GM12891 (cell line): ENCODE measurements at places on chromosomes 1 and 21.

GRCh38 chr1:152459596-152460528 lies 45.8 kb upstream of the CRNN start:
- peak; percentile 34 for DNase-seq

DNA sequence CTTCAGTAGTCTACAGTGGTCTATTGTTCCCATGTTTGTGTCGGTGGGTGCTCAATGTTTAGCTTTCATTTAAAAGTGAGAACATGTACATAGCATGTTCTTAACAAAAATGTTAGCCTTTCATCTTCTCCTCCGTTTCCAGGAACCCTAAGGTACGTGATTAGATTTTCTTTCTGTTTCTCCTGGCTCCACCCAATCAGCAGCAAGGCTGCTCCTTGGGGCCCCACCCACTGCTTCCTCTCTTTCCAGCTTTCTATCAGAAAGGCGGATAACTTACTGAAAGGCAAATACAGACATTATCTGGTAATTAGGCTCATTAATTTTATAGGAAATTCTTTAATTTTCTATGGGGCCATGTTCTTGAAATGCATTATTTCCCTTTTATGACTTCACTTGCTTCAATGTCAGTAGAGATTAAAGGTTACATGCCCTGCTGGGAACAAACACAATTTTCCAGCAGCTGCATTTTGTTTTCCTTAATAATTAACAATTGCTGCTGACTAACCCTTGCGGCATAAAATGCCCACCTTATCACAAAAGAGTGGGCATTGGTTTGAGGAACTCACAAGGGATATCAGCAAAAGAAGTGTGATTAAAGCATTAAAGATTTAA lies 324.9 kb upstream of the SNX7 start:
- DNase-seq: no peak

GRCh38 chr1:111221633-111222291 lies 5.8 kb upstream of the CHI3L2 start:
- DNase-seq: no peak

DNA sequence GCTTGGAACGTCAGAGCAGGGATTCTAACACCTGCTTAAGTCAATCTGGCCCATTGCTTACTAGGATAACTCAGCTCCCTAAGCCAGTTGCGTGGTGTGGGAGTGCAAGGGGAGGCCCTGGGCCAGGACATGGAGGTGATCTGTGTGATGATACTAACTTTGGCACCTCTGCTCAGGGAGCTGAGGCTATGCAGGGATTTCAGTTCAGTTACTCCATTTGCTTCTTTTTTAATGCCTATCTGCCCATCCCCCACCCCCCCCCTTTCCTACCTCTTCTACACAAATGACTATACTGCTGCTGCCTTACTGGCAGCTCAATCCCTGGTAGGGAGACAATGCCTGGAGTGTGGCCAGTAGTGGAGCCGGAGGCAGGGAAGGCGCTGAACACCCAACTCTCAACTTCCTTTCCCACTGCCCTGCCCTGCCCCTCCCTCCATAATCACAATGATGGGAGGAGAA lies 19.5 kb downstream of the INKA2 start:
- DNase-seq: no peak

- DNase-seq: no peak
Observed at GRCh38 chr21:18298228-18298627, 53.6 kb downstream of the CHODL start.

GRCh38 chr1:227362039-227362438 lies 43.7 kb upstream of the CDC42BPA start:
- DNase-seq: no peak

DNA sequence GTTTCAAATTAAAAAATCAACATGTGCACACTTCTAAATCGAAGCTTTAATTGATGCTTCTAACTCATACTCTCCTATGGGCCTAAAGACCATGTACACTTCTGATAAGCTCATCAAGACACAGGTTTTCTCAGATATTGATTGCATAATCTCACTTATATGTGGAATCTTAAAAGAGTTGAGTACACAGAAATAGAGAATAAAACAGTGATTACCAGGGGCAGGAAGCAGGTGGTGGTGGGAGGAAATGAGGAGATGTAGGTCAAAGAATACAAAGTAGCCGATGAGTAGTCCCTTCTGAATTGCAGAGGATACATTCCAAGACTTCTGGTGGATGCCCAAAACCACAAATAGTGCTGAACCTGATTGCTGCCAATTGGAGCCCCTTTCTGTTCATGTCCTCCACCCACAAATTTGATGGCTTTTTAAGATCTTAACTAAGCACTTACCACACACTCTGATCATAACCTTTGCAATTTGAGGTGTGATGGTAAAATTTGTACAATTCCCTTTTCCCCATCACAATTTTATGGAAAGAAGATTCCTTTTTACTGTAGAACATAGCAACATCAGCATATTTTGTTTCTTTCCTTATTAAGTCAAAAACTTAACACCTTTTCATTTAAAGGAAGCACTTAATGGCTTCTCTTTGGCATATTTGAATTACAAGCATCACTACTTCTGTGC lies 3.3 kb upstream of the CD1B start:
- DNase-seq: no peak

- DNase-seq: no peak
Observed at GRCh38 chr1:112457955-112458354, 50.8 kb upstream of the WNT2B start.

- DNase-seq: no peak
Observed at GRCh38 chr1:230568676-230569075, 73.6 kb upstream of the COG2 start.

- DNase-seq: peak; percentile 46
Observed at GRCh38 chr1:209207701-209208286, 375.7 kb upstream of the CAMK1G start.

DNA sequence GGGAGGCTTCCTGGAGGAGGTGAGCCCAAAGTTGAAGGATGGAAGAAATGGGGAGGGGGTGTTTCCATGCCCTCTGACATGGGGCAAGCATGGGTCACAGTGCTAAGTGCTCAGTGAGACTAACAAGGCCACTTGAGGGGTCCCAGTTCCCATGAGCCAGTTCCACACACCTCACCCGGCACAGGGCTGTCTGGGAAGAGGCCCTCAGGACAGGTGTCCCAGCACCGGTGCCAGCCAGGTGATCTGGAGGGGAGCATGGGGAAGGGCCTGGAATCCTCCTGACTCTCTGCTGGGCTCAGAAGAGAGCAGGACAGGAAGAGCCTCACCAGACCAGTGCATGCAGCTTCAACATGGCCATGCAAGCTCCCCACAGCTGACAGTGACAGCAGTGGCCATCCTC lies 294.7 kb upstream of the VAMP3 start:
- no peak for DNase-seq

- no peak for DNase-seq
Observed at GRCh38 chr1:162136760-162137159, 67.3 kb downstream of the NOS1AP start.

DNA sequence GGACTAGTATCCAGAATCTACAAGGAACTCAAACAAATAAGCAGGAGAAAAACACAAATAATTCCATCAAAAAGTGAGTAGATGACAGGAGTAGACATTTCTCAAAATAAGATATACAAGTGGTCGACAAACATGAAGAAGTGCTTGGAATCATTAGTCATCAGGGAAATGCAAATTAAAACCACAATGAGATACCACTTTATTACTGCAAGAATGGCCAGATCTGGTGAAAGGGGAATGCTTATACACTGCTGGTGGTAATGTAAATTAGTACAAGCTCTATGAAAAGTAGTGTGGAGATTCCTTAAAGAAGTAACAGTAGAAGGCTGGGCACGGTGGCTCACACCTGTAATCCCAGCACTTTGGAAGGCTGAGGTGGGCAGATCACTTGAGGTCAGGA lies 73.8 kb downstream of the POU2F1 start:
- no peak for DNase-seq

DNA sequence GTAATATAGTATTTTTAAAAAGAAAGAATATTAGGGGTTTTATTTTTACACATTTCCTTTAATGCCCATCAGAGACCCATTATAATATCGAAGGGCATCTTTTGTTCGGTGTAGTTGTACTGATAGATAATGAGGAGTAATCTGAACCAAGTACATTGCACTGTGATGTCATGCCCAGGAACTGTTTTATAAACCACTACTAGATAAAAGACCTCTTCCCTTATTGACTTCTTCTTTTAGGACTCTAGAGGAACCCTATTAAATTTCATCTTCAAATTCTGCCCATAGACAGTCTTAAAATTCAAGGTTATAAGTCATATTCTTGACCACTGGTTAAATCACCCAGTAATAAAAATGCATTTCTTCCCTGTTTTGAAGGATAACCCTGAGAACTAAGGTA lies 206.5 kb downstream of the NRIP1 start:
- no peak for DNase-seq

DNA sequence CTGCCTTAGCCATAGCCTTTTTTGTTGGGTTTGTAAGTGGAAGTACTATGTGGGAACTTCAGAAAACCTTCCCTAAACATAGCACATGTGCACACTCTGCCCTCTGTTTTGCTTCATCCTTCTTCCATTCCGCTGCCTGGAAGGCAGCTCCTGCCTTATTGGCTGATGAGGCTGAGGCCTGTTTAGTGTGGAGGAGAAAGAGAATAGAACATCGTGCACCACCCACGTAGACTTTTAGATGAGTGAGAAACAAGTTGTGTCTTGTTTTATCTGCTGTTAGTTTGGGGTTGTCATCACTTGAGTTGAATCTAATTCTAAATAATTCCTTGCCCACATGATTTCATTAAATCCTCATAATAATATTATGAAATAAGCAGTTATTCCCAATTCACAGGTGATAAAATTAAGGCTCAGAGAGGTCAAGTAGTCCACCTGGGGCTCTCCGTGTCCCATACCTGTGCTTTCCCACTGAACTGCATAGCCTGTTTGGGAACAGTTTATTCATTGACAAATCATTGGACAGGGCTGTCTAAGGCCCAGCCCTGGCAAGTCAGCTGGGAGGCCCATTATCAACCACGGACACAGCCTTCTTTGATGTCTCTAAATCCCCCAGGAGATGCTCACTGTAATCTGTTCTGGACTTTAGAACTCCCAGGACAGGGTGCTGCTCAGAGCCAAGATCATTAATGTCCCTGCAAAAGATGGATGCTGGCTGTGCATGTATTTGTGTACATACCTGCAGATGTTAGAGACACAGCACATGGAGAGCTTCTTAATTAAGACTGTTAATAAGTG lies 93.0 kb downstream of the ABCA4 start:
- DNase-seq: no peak

DNA sequence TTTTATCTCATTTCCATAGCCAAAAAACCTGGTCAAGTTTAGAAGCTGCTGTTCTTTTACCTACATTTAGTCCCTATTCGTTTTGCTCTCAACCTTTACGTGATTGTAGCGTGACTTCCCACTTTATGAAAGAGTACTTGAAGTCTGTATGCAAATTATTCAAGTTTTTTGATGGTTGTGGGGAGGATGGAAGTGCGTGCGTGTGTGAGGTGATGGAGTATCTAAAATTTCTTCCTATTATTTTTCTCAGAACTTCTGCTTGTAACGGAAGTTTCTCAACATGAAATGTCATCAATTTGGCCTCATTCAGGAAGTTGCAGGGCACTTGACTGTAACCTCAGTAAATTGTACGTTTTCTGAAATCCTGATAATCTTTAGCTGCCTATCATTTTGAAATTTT lies 64.0 kb downstream of the SAMSN1 start:
- no peak for DNase-seq

- no peak for DNase-seq
Observed at GRCh38 chr1:158611916-158612315, 6.8 kb downstream of the OR10Z1 start.

GRCh38 chr1:39575191-39576015 lies 1.2 kb downstream of the PABPC4 start:
- peak; percentile 32 for DNase-seq

DNA sequence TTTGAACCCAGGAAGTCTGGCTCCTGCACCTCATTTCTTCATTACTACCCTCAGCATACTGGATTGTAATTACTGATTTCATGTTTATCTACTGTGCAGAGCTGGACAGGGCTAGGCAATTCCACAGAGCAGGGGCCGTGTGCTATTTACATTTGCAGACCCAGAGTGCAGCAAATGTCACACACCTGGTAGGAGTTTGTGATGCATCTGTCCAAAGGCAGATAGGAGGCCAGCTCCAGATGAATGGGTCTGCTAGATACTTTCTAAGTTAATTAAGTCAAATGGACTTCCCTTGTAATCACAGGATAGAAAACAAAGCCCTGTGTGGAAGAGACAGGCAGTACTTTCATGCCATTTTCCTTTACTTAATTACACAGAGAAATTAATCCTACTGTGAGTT lies 46.2 kb downstream of the PGBD5 start:
- DNase-seq: no peak

DNA sequence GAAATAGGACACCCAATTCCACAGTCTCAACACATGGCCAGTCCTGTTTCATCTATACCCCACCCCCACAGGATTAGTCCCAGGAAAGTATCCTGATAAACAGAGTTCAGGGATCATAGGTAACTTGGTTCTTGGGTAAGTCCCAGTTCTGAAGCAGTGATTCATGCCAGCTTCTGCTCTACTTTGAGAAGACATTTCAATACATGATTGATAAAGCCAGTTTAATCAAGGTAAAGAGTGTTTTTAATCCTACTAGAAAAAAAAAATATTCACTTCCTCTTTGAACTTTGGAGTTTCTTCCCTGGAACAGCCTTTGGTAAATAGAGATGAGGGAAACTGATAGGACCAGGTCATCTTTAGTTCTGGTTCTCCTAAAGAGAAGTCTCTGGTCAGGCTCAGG lies 142.4 kb downstream of the TLR5 start:
- no peak for DNase-seq

- no peak for DNase-seq
Observed at GRCh38 chr1:227753999-227754711, 18.9 kb downstream of the SNAP47 start.

DNA sequence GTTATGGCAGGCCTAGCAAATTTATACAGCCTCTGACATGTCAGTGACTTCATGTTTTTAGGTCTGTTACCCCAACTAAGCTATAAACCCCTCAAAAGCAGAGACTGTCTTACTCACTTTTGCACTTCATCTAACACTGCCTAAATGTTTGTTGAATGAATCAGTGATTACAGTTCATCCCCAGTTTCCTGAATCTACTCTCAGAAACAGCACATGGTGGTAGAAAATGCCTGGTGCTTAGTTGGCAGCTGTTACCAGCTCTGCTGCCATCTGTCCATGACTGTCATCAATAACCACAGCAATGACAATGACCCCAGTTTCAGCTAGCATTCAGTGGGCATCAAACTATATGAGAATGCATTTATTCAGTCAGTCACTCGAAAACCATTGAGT lies 110.5 kb upstream of the SERBP1 start:
- no peak for DNase-seq

DNA sequence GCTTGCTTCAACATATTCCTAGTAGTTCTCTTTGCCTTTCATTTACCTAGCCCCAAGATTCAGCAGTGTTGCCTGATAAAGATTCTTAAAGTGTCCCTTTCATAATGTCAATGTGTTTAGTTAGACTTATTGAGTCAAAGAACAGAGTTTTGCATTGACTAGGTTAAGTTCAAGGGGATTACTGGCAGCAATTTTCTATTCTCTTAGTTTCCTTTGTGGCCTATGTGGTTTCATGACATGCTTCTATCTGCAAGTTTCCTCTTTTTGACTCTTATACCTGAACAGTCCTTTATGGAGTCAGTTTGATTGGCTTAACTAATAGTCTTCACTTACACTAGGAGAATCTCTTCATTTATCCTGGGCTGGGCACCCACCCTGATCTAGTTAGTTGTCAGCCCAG lies 151.3 kb downstream of the ADGRL4 start:
- DNase-seq: no peak

GRCh38 chr21:15249285-15249993 lies 184.6 kb upstream of the NRIP1 start:
- no peak for DNase-seq
